ENCODE measurements at places on chromosomes 5 and 9. TPM values are rescaled to one million over a fixed set of nuclear protein-coding genes. Genes with fewer than 3 reads are reported as not detected.

The ENC1 gene
- total RNA-seq, result 5.0 TPM

The TARS1 gene
- 66.6 TPM for total RNA-seq

The POMT1 gene
- total RNA-seq, result 13.7 TPM

DNA sequence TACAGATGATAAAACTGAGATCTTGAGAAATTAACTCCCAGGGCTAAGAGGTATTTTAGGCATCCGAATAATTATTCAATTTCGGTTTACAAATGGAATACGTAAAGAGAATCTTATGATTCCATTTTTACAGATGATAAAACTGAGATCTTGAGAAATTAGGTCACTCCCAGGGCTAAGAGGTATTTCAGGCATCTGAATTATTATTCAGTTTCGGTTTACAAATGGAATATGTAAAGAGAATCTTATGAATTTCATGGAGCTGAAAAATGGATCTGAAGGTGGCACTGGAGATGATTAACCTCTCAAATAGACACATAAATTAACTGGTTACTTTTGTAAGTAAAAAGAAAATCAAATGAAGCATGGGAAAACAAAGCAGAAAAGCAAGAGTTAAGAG lies 44.2 kb downstream of the FGF1 start:
- no peak for DNase-seq

- no peak for DNase-seq
Observed at GRCh38 chr5:154157483-154158378, 32.8 kb upstream of the GALNT10 start.

Data from right atrium auricular region (tissue), 2 donors.